ENCODE measurements at places on chromosomes 11 and 22.

DNA sequence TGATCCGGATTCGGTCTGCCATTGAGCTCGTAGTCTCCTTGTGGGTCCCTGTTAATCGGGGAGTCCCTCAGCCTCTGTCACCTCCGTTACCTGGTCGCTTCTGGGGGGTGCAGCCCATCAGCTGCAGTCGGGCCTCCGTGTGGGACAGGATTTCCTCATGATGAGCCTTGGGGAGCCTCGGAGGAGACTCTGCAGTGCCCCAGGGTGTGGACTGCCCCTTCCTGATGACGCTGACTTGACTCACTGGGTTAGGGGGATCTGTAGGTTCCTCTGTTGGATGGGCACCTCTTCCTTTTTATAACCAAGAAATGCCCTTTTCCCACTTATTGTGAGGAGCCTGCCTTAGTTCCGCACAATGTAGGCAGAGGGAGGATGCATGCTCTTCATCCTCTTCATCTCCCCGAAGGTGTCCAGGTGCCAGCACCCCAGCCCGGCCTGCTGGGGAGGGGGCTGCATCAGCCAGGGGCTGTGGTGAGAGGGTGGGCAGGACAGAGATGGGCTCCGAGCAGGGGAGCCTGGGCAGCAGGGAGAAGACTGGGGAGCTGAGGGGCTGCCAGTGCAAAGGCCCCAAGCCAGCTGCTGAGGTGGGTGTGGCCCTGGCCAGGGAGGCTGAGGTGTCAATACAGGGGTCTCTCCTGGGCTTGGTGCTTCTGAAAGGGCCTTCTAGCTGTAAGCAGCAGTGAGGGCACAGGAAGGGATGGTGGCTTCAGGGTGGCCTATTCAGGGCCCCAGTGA is 13.5 kb upstream of the TTLL8 start:
- DNase-seq: no peak

DNA sequence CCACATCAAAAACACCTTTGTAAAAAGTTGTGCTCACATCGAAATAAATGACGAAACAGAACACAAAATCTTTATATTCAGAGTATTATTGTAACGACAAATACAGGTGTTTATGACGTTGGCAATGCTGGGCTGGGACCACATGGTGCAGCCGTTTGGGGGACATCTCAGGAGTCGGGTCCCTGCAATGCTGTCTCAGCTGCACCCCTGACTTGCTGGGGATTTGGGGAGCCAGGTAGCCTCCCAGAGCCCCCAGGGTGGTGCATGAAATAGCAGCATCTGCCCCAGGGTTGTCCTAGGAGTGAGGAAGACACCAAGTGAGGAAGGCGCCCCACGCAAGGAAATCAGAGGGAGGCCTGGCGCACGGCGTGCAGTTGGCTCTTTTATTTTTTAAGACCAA is 1526.8 kb downstream of the BRD1 start:
- no peak for DNase-seq

DNA sequence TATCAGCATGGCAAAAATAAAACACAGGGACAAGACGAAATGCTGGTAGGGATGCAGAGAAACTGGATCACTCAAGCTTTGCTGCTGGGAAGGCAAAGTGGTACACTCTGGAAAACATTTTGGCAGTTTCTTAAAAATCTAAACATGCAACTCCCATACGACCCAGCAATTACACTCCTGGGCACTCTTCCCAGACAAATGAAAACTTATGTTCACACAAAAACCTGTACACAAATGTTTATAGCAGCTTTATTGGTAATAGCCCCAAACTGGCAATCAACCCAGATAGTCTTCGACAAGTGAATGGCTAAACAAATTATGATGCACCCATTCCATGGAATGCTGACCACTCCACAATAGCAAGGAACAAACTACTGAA is 35.8 kb upstream of the PRR5 start:
- DNase-seq: no peak

DNA sequence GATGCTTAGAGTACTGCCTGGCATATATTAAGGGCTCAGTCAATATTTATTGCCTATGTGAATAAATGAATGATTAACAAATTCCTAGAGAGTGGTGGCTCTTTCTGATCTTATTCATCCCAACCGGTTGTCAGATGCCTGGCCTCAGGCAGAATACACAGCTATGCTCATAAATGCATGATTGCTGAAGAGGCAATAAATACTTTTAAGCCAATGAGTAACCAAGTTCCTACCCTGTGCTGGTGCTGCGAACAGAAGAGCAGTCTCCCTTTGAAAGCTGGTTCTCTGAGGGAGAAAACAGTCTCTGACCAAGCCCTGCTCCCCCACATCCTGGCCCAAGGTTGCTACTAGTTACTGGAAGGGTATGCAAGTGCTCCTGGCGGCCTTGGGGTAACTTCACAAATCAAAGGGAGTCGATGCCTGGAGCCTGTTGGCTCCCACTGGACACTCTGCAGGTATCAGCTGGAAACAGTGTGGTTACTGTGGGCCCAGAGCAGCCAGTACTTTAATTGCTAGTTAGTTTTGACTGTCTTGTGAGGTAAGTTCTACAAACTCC is 2.8 kb downstream of the USH1C start:
- no peak for DNase-seq

DNA sequence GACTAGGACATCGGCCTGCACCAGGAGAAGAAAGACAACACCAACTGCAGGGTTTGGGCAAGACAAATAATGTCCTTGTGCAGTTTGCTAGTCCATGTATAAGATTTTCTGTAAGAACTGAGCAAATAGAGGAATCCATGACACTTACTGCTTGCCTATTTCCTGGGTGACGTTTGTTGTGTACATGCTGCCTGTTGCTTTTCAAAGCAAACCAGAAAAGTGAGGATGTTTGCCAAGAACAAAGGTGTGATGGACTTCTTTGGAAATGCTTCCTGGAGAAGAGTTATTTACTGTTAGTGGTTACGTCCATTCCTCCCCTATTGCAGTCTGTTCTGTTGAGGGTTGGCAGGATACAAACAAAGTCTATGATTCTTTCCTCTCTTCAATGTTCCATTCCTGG is 126.5 kb downstream of the CASP12 start:
- no peak for DNase-seq

DNA sequence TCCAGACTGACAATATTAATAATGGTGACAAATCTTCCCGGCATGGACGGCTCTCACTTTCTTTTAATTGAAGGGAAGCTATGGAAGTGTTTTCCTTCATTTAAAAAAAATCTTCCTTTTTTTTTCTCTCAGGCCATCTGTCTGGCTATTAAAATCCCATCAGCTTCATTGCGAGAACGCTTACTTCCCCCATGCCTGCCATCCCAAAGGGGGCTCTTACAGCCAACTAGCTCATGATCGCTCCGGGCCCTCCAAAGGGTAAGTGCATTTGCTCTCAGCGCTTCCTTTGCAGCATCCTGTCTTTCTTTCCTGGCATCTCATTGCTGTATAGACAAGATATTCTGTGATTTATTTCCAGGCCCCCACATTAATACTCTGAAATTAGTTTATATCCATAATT is 20.7 kb downstream of the CACNG2 start:
- DNase-seq: no peak

GRCh38 chr11:111668980-111669379 is 66.7 kb downstream of the SIK2 start:
- DNase-seq: no peak

- no peak for DNase-seq
Observed at GRCh38 chr22:24096758-24097115, 84.5 kb upstream of the SUSD2 start.

GRCh38 chr11:19929655-19930054 is 217.0 kb downstream of the NAV2 start:
- no peak for DNase-seq

GRCh38 chr11:119293461-119293860 is 23.5 kb downstream of the MCAM start:
- DNase-seq: no peak

GRCh38 chr11:71118671-71119250 is 133.6 kb downstream of the SHANK2 start:
- no peak for DNase-seq

GRCh38 chr11:108733479-108734116 is 68.7 kb downstream of the DDX10 start:
- DNase-seq: no peak

DNA sequence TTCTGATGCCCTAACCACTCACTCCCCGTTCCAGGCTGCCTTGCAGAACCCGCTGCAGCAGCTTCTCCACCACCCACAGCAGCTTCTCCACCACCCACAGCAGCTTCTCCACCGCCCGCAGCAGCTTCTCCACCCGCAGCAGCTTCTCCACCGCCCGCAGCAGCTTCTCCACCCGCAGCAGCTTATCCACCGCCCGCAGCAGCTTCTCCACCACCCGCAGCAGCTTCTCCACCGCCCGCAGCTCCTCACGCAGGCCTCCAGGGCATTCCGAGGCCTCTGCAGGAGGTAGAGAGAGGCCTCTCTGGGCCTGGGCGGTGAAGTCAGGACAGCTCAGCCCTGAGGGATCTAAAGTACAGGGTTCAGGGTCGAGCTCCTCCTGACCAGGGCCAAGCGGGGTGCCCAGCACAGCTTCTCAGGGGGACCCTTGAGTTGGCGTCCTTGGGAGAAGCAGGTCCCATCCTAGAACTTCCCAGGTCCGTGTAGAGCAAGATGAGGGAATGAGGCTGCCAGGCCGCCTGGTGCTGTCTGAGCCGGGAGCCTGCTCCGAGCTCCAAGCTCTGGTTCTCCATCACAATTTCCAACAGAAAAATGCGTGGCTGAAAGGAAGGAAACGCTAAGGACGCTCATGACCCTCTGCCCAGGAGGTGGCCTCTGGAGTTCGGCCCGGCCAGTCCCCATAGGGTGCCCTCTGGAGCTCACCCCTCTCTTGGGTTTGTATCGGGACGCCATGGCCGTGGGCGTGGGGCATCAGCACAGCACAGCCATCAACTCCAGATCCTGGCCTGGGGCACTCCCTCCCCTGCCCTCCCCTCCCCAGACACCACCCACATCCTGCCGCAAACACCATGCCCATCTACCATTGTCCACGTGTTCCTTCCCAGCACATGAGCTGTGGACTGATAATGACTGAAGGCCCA is 528.6 kb downstream of the BRD1 start:
- no peak for DNase-seq

DNA sequence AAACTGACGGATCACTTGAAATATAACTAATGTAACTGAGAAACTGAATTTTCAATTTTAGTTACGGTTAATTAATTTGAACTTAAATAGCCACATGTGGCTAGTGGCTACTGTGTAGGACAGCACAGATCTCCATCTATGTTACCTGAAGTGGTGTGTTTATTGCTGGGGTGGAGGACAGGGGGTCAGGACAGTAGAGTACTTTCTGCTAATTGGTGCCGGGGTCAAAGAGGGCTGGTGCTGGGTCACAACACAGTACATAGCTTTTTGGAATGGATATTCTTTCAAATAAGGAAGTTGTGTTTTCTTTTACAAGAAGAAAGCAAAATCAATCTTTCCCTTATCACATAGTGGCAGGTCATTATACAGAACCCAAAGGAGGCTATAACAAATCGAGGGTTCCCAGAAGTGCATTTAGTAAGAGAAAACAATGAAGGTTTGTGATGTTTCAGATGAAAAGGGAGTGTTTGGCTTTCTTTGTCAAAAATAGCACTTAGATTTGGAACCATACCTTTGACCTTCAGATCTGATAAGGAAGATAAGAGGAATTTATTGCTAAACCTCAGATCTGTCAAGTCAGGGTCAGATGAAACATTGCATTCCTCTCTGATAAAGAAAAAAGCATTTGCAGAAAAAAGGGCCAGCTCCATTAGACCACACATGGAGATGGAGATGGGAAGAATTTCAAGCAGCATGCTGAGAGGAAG is 384.5 kb downstream of the AASDHPPT start:
- no peak for DNase-seq

DNA sequence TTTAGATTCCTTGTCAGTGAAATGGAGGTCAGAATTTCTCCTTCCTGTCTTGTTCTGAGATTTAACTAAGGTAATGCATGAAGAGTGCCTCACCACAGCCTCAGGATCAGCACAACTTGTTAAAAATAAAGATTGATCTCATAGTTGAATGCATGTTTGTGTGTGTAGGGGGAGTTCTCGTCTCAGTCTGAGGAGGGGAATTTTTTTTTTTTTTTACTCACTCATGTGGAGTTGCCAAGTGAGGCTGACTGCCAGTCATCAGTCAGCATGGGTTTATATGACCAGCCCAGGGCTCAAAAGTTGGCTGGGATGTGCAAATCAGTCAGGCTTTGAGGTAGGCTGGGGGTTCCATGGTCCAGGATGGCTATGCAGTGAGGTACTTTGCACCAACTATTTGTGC is 113.2 kb downstream of the FANCF start:
- DNase-seq: no peak

DNA sequence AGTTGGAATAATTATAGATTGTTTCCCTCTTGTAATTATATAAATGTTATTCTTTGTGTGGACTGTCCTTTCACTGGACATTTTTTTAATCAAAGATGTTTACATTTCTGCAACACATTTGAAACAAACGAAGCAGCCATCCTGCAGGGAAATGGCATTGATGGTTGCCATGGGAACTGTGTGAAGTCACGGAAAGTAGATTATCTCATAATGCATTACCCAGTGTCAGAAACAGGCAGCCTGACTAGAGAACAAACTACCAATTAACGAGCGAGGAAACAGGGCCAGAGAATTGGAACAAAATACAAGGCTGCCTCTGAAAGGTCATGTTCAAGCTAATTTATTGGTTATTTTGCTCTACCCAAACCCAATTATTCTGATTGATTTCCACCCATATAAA is 96.9 kb upstream of the LARGE1 start:
- DNase-seq: no peak

DNA sequence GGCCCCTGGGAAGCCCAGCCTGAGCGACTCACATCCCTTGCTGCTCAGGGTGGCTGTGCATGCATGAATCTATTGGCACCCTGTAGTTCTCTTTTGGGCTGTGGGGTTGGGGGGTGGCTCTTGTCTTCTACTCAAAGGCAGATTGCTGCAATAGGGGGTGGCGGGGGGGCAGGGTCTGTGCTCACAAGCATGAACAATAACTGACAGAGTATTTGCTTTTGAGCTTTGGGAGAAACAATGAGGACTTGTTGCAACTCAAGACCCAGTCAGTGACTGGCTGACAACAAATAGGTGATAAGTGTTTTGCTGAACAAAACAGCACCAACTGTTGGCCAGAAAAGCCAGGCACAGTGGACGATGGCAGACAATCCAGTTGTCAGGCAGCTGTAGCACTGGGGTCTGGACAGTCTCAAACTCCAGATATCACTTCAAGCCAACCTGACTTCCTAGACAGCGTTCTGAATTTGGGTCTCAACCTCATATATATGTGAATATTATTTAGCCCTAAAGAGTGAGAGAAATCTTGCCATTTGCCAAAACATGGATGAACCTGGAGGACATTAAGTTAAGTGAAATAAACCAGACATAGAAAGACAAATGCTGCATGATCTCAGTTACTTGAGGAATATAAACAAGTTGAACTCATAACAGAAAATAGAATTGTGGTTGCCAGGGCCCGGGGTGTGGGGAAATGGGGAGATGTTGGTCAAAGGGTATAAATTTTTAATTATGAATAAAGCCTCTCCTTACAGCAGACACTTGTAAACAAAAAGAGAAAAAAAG is 61.7 kb downstream of the ME3 start:
- no peak for DNase-seq

- no peak for DNase-seq
Observed at GRCh38 chr22:36010882-36011281, 17.7 kb downstream of the RBFOX2 start.

GRCh38 chr11:25860677-25861450 is 471.1 kb upstream of the ANO3 start:
- DNase-seq: no peak

- DNase-seq: no peak
Observed at GRCh38 chr11:31254415-31254814, 115.1 kb downstream of the DCDC1 start.

GRCh38 chr11:60970890-60971289 is 590 bp upstream of the CD6 start:
- DNase-seq: no peak
